ENCODE measurements at places on chromosomes 16 and 17. TPM values are rescaled to one million over a fixed set of nuclear protein-coding genes. Genes with fewer than 3 reads are reported as not detected.
A peak's percentile ranks its signal among the peaks of the same experiment; 100 is the strongest.

GRCh38 chr17:2214047-2214928 lies 89.3 kb downstream of the SMG6 start:
- H3K36me3 ChIP-seq = no peaks in the 10 kb centered on the region
- H3K27ac ChIP-seq = peak overlapping the region; percentile 83
- H3K27me3 ChIP-seq = no peaks in the 10 kb centered on the region
- DNase-seq = peak; percentile 66
- no peak overlapping the region for H3K4me3 ChIP-seq
- H3K4me1 ChIP-seq = peaks cover 44% of the 10 kb centered on the region

Gene MT1X
- 111 TPM for total RNA-seq

Gene EVI2A
- 38.2 TPM for total RNA-seq

- no peak for DNase-seq
- H3K27ac ChIP-seq = no peak overlapping the region
- no peaks in the 10 kb centered on the region for H3K27me3 ChIP-seq
- no peak overlapping the region for H3K4me3 ChIP-seq
Observed at GRCh38 chr16:47888142-47888541, 267.7 kb downstream of the ABCC12 start.

Gene EPOP
- total RNA-seq = 2.1 TPM

GRCh38 chr16:15057681-15058417 lies 2.0 kb upstream of the NTAN1 start:
- peaks cover 46% of the 10 kb centered on the region for H3K36me3 ChIP-seq
- H3K27ac ChIP-seq = no peak overlapping the region
- no peak overlapping the region for H3K4me3 ChIP-seq
- H3K4me1 ChIP-seq = peaks cover 20% of the 10 kb centered on the region

GRCh38 chr17:49093131-49093530 lies 39.4 kb upstream of the B4GALNT2 start:
- H3K4me3 ChIP-seq = no peak overlapping the region
- no peaks in the 10 kb centered on the region for H3K4me1 ChIP-seq
- H3K27ac ChIP-seq = no peak overlapping the region
- H3K27me3 ChIP-seq = no peaks in the 10 kb centered on the region
- no peaks in the 10 kb centered on the region for H3K36me3 ChIP-seq

DNA sequence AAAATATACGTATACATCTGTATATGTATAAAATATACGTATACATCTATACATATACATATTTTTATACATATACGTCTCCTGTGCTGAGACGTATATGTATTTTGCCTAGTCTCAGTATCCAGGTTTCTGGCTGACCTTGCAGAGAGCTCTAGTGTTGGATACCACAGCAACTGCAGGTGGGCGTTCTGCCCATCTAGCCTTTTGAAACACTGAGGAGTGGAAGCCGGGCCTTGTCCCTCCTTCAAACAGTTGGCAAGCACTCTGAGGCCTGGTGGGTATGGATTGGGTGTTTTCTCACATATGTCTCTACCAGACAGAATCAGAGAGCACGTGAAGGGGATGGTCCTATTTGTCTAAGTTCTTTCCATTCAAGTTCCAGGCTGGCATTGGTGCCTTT lies 39.4 kb upstream of the MRC2 start:
- H3K27me3 ChIP-seq = no peaks in the 10 kb centered on the region
- H3K4me3 ChIP-seq = no peak overlapping the region
- H3K36me3 ChIP-seq = peaks cover 59% of the 10 kb centered on the region
- H3K4me1 ChIP-seq = peaks cover 5% of the 10 kb centered on the region
- no peak for DNase-seq
- H3K27ac ChIP-seq = no peak overlapping the region

Gene PRSS22
- total RNA-seq = 15.2 TPM

- DNase-seq = no peak
- H3K27me3 ChIP-seq = no peaks in the 10 kb centered on the region
- H3K27ac ChIP-seq = peak overlapping the region; percentile 55
- H3K36me3 ChIP-seq = peaks cover 19% of the 10 kb centered on the region
- no peaks in the 10 kb centered on the region for H3K4me1 ChIP-seq
Observed at GRCh38 chr16:57123974-57124674, 31.7 kb downstream of the CPNE2 start.
